WTC11 (cell line): ENCODE measurements at places on chromosomes 1 and 21.

DNA sequence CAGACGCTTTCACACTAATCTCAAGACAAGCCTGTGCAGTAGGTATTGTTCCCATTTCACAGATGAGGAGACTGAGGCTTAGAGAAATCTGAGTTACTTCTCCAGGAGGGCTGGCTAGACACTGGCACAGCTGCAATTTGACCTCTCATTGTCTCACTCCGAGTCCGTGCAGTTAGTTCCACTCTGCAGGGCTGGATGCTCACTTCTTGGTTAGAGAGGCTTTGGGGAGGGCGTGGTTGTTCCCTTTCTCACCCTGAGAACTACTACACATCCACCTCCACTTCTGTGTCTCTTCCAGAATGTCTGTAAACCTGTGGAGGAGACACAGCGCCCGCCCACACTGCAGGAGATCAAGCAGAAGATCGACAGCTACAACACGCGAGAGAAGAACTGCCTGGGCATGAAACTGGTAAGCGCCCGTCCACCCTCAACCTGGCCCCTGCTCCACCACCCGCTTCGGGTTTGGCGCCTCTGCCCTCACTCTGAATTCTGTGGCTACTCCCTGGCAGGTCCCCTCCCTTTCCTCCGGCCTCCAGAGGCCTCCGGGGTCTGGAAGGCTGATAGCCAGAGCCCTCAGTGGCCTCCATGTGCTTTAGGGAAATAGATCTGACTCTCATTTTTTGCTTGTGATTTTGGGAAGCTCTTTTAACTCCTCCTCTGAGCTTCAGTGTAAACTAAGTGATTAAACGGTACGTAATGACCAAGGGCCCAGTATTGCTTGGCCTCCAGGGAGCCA is 29.1 kb downstream of the EIF2D start:
- no peak for DNase-seq

DNA sequence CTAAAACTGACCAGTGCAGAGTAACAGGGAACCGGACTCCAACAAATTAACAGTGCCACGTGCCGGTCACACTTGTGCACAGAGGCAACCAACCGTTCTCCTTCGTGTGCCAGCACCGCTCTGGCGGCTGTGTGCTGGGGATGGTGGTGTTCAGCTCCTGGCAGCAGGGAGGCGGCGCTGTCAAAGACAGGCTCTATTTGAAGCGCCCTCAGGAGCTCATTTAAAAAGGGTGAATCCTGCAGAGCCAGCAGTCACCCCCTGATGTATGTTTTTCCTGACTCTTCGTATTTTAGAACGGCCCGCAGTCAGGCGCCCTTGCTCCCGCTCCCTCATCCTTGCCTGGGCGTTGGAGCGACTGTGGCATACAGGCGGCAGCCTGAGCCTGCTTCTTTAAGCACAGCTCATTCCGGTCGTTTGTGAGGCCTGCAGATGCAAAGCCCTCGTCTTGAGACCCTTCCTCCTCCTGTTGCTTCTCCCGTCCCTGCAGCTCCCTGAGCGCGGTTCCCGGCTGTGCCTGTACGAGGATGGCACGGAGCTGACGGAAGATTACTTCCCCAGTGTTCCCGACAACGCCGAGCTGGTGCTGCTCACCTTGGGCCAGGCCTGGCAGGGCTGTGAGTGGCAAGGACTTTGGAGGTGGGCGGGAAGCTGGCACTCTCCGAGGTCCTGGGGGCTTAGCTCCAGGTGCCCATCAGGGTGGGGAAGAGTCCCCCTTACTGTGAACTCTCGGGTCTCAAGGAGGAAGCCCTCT is 1.1 kb downstream of the DFFB start:
- no peak for DNase-seq

DNA sequence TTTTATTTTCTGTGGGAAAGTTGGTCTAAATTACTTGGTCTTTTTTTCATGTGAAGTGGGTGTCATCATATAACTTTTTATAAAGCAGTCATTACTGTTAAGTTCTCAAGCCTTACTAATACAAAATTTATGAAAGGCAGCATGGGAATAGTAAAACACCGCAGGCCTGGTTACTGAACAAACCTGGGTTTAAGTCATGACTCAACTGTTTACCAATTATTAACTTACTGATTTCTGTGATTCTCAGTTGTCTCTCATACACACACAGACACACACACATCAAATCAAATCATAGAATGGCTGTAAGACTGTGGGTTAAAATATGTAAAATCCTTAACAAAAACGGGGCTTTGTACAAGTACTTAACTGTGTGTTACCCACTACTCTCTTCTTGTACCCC is 14.6 kb downstream of the MAEL start:
- DNase-seq, result no peak

DNA sequence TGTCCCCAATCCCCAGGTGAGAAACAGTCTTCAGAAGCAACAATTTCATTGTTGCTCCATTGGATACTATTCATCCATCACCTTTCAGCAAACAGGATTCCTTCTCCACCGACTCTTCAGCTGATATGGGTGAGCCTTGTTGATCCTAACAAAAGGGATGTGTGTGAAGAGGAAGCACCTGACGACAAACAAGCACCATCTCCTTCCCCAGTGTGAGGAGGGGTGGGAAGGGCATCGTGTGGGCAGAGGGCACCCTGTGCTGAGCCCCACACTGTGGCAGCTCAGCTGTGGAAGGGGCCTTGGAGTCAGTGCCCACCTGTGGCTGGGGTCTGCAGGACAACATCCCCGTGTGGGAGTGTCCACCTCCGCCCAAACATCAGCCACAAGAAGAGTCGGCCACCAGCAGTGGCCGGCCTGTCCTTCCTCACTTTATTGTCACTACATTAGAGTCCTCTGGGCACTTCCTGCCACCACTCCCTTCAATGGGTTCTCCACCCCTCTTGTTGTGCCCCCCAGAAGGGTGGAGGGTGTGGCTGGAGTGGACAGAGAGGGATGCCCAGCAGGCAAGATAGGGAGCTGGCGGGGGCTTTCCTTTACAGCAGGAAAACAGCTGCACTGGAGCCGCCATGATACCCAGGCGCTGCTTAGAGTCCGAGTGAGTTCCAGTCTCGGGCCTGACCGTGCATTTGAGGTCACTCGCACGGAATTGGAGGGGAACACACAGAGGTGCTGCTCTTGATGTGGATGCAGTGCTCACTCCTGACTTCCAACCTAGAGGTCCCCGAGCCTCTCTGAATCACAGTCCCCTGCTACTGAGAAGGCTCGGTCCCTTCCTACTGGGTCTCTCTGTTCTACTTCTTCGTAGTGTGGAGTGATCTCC is 40.9 kb downstream of the VPS26C start:
- DNase-seq, result no peak

DNA sequence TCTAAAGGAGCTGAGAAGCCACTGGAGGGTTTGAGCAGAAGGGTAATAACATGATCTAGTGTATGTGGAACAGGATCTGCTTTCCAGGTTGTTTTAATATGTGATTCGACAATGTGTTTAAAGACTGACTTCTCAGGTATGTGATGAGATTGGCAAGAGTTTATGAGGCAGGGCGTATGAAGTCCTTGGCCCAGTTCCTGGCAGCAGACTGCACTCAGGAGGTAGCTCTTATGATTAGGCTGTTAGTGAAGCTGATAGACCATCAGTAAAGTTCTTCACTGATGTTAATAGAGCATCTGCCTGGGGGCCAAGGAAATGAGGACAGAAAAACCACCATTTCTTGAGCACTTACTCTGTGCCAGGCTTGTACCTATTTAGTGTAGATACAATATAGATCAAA is 41.9 kb upstream of the SERBP1 start:
- no peak for DNase-seq

- DNase-seq, result peak; percentile 91
Observed at GRCh38 chr1:2046174-2046917, 3.9 kb upstream of the PRKCZ start.
